Bone marrow (tissue), 2 donors: ENCODE measurements at places on chromosomes 16 and 17.

- DNase-seq: no peak
These were observed 8.8 kb downstream of the ODAD4 start for GRCh38 chr17:41939044-41939692.

GRCh38 chr16:84471966-84472365 lies 32.5 kb downstream of the MEAK7 start:
- no peak for DNase-seq

DNA sequence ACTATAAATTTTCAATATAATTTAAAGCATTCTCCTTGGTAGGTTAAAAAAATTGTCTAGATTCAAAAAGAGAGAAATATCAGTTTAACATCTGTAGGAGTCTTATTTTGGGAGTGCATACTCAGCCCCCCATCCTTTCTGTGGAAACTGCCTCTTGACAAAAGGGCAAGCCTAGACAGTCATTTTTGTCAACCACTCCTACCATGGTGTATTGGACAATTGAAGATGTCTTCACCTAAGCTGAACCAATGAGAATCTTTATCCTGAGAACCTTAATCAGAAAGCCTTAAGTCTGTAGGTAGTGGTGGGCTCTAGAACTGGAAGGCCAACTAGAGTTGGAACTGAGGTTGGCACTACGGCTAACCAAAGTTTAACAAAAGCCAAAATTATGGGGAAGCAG lies 65.7 kb upstream of the MED13 start:
- no peak for DNase-seq

GRCh38 chr16:67822511-67822910 lies 15.8 kb downstream of the TSNAXIP1 start:
- no peak for DNase-seq

DNA sequence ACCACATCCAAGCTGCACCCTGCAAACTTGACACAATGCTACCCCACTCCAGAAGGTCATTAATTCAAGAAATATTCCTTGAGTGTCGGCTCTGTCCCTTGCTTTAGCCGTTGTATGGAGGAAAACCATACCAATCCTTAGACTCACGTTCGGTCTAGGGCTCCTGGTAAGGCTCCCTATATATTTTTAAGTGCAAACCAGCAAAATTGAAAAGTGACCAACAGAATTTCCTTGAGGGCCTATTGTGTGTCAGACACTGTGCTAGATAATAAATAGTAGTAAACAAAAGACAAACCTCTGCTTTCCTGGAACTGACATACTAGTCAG lies 390 bp upstream of the BBS2 start:
- DNase-seq: no peak

GRCh38 chr16:82756283-82756599 lies 129.5 kb downstream of the CDH13 start:
- DNase-seq: no peak

DNA sequence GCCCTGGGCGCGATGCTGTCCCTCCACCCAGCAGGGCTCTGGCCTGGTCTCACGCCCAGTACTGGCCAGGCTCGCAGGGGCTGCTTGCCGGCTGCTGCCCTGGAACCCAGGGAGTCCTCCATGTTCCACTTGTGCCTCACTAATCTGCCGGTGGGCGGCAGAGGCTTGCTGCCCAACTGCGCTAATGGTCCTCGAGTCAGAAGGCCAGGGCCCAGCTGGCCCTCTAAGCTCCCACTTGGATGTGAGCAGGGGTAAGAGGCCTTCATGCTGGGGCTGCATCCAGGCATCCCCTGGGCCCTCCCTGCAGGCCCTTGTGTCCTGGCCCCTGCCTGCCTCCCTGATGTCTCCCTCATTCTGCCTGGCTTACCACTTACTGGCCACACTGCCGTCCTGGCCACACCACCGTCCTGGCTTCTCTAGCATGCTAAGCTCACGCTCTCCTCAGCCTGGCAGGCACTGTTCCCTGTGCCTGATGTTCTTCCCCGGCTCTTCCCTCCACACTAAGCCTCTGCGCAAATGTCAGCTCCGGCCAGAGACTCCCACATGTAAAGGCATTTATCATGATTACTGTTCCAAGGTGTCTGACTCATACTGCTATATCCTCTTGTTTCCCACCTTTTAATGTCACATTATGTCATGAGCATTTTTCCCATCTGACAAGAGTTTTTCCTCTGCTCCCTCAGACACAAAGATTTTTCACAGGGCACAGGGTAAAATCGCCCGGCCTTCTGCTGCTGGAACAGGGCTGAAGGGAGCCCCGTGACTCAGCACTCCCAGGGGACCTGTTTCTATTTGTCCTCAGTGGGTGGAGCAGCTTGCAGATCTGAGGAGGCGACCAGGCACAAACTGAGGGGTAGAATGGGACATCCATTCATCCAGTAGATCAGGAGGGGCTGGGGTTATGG lies 15.9 kb downstream of the B9D1 start:
- DNase-seq: no peak

GRCh38 chr16:76201385-76201784 lies 75.8 kb upstream of the CNTNAP4 start:
- DNase-seq: no peak

GRCh38 chr16:981695-982144 lies at the start of gene SOX8:
TSS of gene SOX8 (plus strand) at chr16:981770. CDS start at chr16:981923, 153 bp downstream.
- no peak for DNase-seq

GRCh38 chr17:21239680-21240368 lies 13.4 kb downstream of the NATD1 start:
- DNase-seq: no peak

DNA sequence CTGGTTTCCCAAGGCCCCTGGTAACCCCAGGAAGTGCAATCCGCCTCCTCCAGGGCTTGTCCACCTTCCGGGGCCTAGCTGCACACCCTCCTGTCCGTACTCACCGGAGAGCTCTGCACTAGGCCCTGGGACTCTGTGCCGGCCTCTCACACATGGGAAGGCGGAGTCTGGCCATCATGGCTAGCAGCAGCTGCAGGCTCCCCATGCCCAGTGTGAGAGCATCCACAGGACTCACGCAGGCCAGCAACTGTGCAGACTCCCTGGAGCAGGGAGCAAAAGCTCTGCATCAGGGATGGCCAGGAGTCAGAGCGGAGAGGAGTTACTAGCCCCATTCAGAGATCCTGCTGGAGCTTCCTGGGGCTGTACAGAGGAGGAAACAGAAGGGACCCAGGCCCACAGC lies 20.2 kb downstream of the FOXN1 start:
- no peak for DNase-seq

DNA sequence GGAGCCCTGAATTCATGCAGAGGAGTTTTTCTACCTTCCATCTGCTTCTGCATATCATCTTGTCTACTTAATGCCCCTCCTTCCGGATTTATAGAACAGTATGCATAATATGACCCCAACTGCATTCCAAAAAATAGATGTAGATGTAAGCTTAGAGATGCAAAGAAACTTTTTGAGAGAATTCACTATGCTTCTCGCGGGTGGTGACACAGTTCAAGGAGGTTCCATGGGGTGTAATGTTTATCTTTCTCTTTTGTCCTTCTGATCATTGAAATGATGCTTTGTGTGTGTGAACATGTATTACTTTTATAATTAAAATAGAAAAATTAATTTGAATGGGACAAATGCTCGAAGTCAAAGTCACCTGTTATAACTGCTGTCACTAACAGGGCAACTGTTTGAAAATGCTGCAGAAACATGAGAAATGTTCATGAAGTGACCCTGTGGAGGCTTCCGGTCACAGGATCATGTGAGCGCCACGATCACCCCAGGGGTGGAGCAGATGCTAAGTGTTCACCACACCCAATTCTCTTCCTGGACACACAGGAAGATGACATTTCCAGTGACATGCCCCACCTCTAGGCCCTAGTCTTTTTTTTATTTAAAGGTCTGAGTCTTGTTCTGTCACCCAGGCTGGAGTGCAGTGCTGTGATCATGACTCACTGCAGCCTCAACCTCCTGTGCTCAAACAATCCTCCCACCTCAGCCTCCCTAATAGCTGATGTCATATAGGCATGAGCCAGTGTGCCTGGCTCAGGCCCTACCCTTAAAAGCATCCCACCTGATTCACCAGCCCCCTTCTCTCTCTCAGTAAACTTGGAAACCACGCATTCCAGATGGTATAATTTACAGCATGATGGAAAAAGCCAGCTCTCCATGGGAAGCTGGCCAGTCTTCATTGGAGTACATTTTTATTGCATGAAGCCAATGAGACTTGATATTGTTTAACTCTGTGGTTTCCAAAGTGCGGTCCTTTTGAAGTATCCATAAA lies 21.0 kb upstream of the AGRP start:
- DNase-seq: no peak

DNA sequence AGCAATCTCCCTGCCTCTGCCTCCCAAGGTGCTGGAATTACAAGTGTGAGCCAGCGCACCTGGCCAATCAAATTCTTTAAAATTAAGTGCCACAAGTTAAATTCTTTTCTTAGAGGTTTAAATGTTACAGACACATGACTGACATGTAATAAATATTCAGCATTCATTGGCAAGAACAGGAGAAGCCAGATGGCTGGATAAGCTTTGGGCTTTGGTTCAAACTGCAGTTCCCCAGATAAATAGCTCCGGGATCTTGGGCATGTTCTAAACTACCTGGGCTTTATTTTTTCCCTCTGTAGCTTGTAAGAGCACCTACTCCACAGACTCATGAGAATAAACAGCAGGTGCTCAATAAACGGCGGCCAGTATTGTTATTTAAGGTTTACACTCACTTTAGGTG lies 34.1 kb downstream of the ABAT start:
- no peak for DNase-seq

- DNase-seq: no peak
These were observed 119.2 kb downstream of the XYLT1 start for GRCh38 chr16:17351441-17352035.

DNA sequence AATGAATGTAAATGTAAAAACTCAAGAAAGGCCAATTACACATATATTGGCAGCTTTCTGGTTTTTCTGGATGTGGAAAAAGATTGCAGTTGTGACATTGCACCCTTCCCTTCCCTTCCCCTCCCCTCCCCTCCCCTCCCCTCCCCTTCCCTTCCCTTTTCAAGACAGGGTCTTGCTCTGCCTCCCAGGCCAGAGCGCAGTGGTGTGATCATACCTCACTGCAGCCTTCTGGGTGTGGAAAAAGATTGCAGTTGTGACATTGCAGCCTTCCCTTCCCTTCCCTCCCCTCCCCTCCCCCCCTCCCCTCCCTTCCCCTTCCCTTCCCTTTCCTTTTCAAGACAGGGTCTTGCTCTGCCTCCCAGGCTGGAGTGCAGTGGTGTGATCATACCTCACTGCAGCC lies 41.7 kb downstream of the PIK3R5 start:
- no peak for DNase-seq
